Right atrium auricular region (tissue), 2 donors: ENCODE measurements at places on chromosomes 7 and 10.

DNA sequence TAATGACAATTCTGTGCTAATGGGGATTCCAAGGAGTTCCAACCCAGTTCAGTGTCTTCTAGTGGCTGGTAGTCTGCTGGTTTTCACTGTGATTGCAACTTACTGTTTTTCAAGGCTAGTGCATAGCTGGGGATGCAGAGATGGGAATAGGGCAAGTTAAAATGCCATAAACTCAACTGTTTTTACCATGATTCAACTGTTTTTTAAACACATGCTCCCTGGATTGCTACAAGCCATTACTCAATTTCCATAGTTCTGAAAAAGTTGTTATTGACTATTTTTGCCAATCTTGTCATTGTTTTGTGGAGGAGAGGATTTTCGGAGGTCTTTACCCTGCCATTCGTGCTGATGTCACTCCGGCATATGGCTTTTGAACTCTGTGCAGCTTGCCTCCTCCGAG, 245.3 kb downstream of the SUGCT start:
- no peak for DNase-seq

DNA sequence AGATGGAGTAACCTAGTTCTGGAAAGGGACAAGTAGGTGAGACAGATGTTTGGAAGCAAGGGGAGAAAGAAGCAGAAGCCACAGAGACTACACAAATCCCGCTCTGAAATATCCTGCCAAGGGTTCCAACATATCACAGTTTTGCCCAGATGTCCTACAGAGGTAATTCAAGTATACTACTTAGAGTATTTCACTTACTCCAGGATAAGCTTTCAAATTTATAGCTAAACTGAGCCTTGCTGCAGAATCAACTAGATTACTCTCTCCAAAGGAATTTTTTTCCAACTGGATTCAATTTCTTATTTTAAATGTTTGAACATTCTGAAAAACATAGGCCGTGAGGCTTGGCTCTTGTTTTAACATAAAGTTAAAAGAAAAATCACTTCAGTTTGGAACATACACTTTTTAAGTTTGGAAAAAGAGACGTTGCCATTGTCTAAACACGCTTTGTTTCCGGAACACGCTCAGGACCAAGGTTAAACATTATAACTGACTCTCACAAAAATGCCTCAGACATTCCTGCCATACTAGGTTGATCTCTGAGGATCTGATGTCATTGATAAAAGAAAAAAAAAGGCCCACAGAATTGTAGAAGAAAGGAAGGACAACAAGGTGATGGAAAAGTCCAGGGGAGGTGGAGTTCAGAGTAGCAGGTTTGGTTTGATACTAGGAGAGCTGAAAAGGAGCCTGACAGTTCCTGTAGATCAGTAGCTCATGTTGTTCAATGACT, 74.8 kb downstream of the FAM185A start:
- DNase-seq, result no peak

GRCh38 chr10:113474752-113475151, 78.1 kb upstream of the HABP2 start:
- no peak for DNase-seq

- peak; percentile 57 for DNase-seq
These were observed 2.6 kb upstream of the SAMD8 start for GRCh38 chr10:75108684-75109458.

- no peak for DNase-seq
These were observed 59.0 kb downstream of the BUB3 start for GRCh38 chr10:123213192-123213591.

DNA sequence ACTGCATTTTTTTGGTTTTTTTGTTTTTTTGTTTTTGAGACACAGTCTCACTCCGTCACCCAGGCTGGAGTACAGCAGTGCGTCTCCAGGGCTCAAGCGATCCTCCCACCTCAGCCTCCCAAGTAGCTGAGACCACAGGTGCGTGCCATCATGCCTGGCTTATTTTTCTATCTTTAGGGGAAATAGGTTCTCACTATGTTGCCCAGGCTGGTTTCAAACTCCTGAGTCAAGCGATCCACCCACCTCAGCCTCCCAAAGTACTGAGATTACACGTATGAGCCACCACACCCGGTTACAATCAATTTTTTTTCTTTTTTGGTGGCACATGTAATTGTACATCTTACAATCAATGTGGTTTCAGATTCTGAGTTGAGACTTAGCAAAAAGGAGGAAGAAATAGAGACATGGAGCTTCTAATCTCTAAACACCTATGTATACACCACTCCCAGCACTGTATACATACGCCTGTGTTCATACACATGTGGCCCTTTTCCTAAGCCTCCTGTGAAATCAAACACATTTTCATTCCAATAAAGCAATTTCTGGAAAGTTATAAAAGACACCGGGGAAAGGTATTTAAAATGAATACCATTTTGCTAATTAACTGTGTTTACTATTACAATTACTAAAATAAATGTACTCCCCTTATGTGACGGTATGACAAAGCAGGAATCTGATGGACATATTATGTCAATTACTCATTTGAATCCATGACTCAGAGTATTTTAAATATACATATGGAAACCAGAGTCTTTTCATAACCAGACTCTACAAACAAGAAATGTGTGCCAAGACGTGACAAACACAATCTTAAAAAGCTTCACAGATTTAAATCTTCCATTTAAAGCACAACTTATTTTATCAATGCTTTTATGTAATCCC, 40.9 kb downstream of the SMURF1 start:
- DNase-seq, result no peak

GRCh38 chr7:88040694-88041093, 106.6 kb downstream of the ADAM22 start:
- no peak for DNase-seq

- no peak for DNase-seq
These were observed 37.6 kb downstream of the GET4 start for GRCh38 chr7:913736-914520.

DNA sequence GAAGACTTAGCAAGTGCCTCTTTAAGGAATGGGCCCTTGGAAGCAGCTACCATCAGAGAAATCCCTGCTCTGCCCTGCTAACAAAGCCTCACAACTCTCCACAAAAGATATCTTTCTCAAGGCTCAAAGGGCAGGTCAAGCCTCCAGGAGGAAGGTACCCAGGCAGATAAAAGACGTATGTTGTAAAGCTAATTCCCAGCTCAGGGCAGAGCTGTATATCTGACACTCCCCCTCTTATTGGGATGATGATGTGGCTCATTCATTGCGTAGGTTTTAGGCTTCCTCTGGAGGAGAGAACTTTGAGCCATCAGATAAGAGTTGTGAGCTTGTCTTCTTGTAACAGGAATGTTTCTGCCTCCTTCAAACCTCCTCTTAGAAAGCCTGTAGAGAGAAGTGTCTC, 145.4 kb downstream of the CALN1 start:
- no peak for DNase-seq

GRCh38 chr10:124665091-124665490, 79.1 kb downstream of the FAM53B start:
- no peak for DNase-seq

DNA sequence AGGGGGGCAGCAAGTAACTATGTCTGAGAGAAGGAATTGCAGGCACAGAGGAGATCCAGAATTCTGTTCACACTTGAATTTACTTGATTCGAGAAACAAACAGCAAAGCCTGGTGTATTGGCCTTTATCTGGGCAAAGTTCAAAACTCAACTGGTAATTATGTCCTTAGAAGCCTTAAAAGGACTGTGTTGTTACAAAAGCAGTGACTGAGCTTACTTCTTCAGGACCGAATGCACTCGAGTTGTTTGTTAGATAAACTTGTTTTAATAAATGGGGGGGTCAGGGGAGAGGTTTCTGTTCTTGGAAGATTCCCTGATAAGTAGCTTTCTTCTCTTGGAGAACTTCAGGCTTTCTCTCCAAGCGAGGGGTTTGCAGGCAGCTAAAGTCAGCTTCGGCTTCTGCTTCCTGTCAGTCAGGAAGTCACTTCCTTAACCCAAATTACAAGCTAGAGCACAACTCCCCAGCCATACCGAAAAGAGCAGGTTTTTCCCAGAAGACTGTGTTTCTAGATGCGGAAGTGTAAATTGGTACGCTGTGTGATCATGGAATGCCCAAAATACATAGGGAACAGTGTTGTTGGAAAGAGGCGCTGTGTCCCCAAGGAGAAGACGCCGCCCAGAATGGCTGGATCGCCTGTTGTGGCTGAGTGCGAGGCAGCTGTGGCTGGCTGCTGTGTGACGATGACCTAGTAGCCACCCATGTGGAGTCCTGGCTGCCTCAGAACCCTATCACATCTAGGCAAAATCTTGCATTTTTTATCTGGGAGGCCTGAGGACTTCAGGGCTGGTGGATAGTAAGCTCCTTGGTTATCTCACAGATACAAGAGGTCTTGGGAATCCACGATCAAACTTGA, 110.4 kb downstream of the TCF7L2 start:
- DNase-seq, result peak; percentile 83

DNA sequence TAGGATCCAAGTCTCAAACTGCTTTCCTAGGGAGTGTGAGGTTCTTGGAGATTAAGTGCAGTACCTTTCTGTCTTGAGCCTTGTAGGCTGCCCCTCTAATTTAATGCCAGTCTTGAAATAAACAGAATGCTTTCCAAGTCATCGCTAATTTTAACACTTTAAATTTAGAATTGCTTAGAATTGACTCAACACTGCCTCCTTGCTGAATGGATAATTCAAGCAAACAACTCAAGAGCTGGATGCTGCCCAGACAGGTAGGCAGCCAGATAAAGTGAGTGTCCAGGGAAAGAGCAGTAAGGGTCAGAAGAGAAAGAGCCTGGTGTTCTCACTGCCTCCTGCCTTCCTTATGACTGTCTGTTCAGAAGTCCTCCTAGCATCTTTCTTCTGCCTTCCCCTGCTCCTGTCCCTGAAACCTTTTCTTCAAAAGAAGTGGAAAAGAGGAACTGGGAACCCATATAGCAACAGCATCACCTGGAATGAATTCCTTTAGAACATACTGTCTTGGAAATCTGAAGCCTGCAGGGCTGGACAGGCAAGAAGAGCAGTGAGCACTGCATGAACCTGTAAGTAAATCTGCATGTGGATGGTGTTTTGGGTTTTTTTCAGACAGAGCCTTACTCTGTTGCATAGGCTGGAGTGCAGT, 3.1 kb upstream of the GOT1 start:
- no peak for DNase-seq

DNA sequence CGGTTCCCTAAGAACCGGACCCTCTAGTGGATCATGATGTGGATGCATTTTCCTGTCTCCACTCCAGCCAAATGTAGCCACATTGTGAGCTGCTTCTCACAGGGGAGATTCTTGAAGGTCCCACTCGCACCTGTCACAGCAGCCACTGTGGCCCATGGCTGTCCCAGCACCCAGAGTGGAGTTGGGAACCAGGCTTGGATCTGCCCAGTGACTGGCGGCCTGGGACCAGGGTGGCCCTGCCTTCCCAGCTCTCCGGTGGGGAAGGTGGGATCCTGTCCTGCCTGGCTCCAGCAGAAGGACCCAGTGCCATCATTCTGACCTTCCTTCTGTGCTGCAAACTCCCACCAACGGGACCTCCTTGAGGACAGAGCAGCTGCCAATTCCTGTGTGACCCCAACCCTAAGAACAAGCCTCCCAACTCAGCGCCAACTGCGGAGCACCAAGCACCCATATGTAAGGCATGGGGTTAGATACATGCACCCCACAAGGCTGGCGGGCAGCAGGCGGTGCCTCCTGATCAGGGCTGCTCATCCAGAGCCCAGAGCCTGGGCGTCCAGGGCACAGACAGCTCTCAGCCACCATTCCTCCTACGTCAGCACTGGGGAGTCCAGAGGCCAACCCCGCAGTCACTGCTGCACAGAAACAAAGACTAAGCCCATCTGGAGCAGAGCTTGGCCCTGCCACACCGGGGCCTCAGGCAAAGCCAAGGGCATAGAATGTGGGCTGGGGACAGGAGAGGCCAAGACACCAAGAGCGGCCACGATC, 28.8 kb downstream of the EBF3 start:
- DNase-seq, result no peak

- peak; percentile 80 for DNase-seq
These were observed 57.2 kb upstream of the ECHDC3 start for GRCh38 chr10:11684717-11685645.
